ENCODE measurements at places on chromosomes 7 and 10.

GRCh38 chr7:70598976-70599375 is 533.0 kb upstream of the GALNT17 start:
- DNase-seq = no peak

DNA sequence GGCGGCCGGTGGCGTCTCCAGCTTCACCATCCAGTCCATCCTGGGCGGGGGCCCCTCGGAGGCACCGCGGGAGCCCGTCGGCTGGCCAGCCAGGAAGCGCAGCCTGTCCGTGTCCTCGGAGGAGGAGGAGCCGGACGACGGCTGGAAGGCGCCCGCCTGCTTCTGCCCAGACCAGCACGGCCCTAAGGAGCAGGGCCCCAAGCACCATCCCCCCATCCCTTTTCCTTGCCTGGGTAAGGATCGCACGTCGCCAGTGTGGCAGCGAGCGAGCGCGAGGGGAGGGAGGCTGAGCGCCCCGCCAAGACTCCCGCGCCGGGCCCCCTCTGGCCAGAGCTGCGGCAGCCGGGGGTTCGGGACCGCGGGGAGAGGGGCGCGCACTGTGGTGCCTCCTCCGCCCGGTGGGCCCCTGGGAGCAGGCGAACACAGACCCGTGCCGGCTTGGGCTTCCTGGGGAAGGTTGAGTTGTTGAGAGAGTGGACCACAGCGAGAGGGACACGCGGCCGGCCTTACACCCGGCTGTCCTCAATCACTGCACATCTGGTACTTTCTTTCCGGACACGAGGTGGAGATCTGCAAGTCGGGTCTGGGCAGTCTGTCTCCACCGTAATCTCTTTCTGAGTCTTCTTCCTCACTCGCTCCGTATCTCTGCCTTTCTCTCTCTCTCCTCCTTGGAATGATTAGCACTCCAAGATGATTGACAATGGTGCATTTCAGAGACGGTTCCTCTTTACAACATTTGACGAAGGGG is 652 bp downstream of the HMX2 start:
- no peak for DNase-seq

DNA sequence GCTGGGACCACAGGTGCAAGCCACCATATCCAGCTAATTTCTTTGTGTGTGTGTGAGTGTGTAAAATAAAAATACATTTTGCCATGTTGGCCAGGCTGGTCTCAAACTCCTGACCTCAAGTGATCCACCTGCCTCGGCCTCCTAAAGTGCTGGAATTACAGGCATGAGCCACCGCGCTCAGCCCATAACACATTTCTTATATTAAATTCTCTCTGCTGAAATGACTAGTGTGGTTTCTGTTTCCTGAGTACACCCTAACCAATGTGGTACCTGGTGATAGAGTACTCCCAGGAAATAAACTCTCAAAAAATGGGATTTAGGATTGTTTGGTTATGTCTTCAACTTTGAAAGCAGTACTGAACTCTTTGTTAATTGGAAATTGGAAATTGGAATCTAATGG is 19.4 kb upstream of the FHIP2A start:
- DNase-seq = no peak

- DNase-seq = no peak
Measured at GRCh38 chr10:102230264-102230860, 4.3 kb downstream of the ELOVL3 start.

DNA sequence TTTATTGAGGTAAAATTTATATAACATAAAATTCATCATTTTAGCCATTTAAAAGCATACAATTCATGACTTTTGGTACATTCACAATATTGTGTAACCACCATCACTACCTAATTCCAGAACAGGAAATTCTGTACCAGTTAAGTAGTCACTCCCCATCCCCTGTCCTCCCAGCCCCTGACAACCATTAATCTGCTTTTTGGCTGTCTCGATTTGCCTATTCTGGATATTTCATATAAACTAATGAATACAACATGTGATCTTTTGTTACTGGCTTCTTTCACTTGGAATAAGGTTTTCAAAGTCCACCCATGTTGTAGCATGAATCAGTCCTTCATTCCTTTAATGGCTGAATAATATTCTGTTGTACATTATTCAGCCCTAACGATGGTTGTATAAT is 115.6 kb upstream of the KLF14 start:
- no peak for DNase-seq

DNA sequence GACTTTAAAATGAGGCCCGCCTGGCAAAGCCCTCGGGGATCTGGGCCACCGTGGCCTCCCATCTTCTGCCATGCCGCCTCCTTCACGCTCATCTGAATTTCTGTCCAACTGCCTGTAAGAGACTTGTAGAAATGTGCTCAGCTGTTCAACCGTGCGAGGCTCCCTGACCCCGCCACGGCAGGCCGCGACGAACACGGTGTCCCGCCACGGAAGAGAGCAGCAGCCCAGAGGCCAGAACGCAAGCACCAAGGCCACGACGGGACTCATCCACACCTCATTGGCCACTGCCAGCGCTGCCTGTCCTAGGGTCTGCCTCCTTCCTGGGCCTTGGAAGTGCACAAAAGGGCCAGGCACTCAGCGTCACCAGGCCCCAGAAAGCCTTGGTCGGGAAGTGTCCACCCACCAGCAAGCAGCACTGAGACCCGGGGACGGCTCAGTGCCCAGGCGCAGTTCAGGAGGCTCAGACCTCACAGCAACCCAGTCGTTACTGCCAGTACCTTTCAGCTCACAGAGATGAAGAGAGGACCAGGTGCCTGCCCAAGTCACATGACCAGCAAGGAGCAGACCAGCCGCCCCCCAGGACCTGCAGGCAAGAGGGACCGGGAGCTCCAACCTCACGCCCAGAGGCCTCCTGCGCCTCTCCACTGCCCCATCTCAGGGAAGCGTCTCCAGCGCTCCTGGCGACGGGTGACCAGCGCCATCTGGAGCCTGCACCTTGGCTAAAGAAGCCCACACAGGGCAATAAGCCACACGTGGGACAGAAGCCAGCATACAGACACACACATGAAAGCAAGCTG is 85.9 kb downstream of the MAD1L1 start:
- DNase-seq = no peak

DNA sequence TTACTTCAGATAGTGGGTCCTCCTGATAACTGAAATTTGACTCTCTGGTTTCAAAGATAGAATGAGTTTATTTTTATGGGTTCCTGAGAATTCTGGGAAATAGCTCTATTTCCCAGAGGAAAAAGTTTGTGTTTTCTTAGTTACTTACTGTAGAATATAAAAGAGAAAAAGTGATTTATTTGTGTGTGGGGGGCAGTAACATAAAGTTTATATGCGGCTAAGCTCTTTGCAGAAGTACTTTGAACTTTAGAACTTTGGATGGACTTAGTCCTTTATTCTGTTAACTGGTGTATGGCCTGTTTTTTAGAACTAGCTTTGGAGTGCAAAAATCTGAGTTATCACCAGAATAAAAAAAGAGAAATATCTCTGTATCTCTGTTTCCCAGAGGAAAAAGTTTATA is 157.1 kb downstream of the BBS9 start:
- DNase-seq = no peak

- DNase-seq = no peak
Measured at GRCh38 chr10:91061608-91062007, 140.7 kb upstream of the ANKRD1 start.
